ENCODE measurements at places on chromosomes 16 and 17.
A peak's percentile ranks its signal among the peaks of the same experiment; 100 is the strongest.

- H3K27me3 ChIP-seq, result peaks cover 14% of the 10 kb centered on the region
- H3K4me3 ChIP-seq, result no peak overlapping the region
- H3K27ac ChIP-seq, result no peak overlapping the region
- no peaks in the 10 kb centered on the region for H3K4me1 ChIP-seq
- H3K36me3 ChIP-seq, result no peaks in the 10 kb centered on the region
Observed at GRCh38 chr17:15377616-15378015, 36.2 kb upstream of the TEKT3 start.

DNA sequence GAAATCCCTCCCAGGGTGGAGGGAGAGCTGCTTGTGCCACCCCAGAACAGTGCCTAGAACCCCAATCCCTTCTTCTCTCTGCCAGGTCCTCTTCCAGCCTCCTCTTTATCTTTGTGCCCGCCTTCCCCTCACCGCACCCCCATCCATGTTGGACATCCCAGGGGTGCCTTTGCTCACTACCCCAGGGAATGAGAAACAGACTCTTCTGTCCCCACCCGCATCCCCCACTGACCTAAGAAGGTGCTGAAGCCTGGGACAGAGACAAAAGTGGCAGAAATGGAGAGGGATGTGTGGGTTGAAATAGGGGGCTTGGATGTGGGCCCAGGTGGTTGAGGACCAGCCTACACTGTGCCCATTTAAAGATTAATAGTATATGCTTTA is 17.0 kb downstream of the ALOX15B start:
- DNase-seq, result no peak
- H3K27me3 ChIP-seq, result peaks cover 5% of the 10 kb centered on the region
- H3K4me3 ChIP-seq, result peak overlapping the region; percentile 16
- peak overlapping the region; percentile 54 for H3K27ac ChIP-seq

DNA sequence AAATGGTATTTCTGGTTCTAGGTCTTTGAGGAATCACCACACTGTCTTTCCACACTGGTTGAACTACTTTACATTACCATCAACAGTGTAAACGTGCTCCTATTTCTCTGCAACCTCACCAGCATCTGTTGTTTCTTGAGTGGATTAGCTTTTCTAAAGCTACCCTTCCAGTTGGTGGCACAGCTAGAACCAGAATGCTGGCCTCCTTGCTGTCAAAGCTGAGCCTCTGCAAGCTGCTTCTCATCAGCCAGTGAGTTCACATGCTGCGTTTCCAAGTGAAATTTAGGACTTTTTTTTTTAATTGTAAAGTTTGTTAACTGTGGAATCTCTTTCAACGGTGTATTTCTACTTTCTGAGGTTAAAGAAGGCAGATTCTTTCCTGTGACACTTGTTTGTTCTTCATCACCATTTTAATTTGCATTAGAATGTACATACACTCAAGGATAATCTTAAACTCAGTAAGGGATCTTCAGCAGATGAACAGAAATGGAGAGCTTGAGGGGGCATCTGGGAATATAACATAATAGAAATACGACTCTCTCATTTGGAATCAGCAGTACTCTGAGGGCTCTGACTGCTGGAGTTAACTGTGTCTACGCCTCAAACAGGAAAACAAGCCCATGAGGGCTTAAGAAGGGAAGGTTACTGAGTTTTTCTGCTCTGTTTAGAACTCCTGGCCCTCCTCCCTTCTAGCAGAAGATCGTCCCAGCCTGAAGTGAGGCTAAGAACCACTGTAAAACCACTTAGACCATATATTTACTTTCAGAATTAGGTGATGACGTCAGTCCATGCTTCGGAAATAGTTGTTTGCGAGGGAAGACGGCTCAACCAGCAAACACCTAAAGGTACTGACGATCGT is 148.4 kb upstream of the FAM20A start:
- no peak overlapping the region for H3K4me3 ChIP-seq
- no peak overlapping the region for H3K27ac ChIP-seq
- no peaks in the 10 kb centered on the region for H3K4me1 ChIP-seq
- H3K27me3 ChIP-seq, result peaks cover 9% of the 10 kb centered on the region

DNA sequence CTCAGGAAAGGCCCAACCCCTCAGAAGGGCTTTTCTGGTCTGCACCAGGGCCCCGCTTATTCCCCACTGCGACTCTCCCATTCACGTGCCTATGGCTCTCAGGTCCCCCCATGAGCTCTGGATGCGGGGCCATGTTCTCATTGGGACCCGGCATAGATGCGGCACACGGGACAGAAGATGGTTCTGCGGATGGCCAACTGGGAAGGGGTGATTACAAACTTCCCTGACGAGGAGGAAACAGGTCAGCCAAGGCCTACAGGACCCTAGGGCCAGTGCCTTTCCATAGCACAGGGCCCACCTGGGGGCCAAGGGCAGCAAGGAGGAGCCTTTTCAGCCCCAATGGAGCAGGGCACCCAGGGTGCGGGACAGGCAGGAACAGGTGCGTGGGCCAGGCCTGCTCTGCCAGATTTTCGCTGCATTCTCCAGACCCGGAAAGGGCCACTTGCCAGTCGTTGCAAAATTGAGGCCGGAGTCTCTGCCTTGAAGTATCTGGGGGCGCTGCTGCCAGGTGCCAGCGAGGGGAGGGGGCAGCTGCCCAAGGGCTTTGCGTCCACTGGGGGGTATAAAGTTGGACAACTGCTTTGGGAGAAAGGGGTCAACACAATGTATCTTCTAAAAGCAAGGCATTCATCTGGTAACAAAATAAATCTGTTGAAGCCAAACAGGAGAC is 20.5 kb downstream of the SLC7A5 start:
- H3K4me1 ChIP-seq, result peaks cover 18% of the 10 kb centered on the region
- H3K36me3 ChIP-seq, result peaks cover 47% of the 10 kb centered on the region
- H3K4me3 ChIP-seq, result no peak overlapping the region
- no peaks in the 10 kb centered on the region for H3K27me3 ChIP-seq
- H3K27ac ChIP-seq, result no peak overlapping the region

DNA sequence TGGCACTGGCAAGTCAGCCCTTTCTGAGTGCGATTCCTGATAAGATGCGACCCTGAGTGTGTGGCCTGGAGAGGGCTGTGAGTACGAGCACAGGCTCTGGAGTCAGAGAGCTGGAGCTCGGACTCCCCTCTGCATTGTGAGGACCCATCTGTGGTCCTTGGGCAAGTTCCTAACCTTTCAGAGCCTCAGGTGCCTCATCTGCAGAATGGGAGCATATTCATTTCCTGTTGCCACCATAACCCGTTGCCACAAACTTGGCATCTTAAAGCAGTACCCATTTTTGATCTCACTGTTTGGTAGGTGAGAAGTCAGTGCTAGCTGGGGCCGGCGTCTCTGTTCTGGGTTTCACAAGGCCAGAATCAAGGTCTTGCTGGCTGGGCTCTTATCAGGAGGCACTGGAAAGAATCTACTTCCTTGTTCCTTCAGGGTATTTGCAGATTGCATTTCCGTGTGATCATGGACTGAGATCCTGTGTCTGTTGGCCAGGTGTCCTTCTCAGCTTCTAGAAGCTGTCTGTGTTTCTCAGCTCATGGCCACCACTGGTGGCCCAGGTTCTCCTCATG is 20.2 kb downstream of the KNOP1 start:
- no peak overlapping the region for H3K27ac ChIP-seq
- no peaks in the 10 kb centered on the region for H3K27me3 ChIP-seq
- peaks cover 73% of the 10 kb centered on the region for H3K36me3 ChIP-seq
- no peak for DNase-seq

DNA sequence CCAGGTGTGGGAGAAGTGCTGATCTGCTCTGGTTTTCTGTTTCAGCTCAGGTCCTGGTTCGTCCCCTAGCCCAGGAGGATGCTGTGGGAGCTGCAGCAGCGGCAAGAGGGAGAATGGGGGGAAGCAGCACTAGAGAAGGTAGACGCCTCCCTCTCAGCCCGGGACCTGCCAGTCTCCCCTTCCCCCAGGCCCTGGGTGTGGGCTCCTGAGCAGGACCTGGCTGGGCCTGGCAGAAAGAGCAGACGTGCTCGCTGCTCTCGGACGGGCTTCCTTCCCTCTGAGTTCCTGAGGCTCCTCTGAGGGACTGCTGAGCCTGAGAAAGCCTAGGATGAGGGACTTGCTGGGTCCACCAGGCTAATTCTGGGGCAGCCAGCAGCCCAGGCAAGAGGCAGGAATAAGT is 3.1 kb downstream of the PRCD start:
- no peak overlapping the region for H3K4me3 ChIP-seq
- peaks cover 18% of the 10 kb centered on the region for H3K4me1 ChIP-seq
- no peak for DNase-seq
- H3K27me3 ChIP-seq, result peaks cover 19% of the 10 kb centered on the region
- no peak overlapping the region for H3K27ac ChIP-seq

- peak within 1 kb of the TSS; percentile 72 for H3K27ac ChIP-seq
- H3K36me3 ChIP-seq, result peaks cover 3% of the 10 kb centered on the region
- H3K27me3 ChIP-seq, result no peaks in the 10 kb centered on the region
- no peak for DNase-seq
- peaks cover 47% of the 10 kb centered on the region for H3K4me1 ChIP-seq
- H3K4me3 ChIP-seq, result peak within 1 kb of the TSS; percentile 93
Observed at GRCh38 chr17:42184713-42185620, at the start of gene HCRT. Gene HCRT (minus strand): TSS chr17:42185452. CDS start chr17:42185365, 87 bp downstream.

GRCh38 chr17:22703204-22703603 is 1010.9 kb downstream of the KCNJ18 start:
- H3K4me3 ChIP-seq, result no peak overlapping the region
- H3K27me3 ChIP-seq, result no peaks in the 10 kb centered on the region
- no peaks in the 10 kb centered on the region for H3K36me3 ChIP-seq
- no peak for DNase-seq
- no peaks in the 10 kb centered on the region for H3K4me1 ChIP-seq

DNA sequence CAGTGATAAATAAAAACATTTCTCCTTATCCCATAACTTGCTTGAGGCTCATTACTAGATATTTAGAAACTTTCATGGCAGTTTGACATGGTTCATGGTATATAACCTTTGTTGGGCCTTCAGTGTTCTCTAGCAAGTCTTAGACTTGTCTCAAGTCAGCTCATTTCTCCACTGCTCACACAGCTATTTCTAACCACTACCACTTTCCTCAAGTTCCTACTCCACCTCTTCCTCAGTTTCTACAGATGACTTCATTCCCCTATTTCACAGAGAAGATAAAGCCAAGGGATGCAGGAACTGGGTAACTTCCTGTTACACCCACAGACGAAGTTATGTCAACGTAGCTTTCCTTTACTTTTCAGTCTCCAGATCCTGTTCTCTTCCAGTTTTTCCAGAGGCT is 23.2 kb downstream of the NLK start:
- peaks cover 11% of the 10 kb centered on the region for H3K36me3 ChIP-seq
- no peak for DNase-seq
- no peaks in the 10 kb centered on the region for H3K27me3 ChIP-seq
- peaks cover 20% of the 10 kb centered on the region for H3K4me1 ChIP-seq

Data from activated B cell treated with CpG ODN at 0.5 μM for 24 hours (primary cell).